ENCODE measurements at places on chromosomes 5 and 9.

GRCh38 chr9:20582150-20582549 lies 40.1 kb downstream of the MLLT3 start:
- DNase-seq, result no peak

- no peak for DNase-seq
These were observed 69.6 kb downstream of the GABBR2 start for GRCh38 chr9:98639133-98639532.

DNA sequence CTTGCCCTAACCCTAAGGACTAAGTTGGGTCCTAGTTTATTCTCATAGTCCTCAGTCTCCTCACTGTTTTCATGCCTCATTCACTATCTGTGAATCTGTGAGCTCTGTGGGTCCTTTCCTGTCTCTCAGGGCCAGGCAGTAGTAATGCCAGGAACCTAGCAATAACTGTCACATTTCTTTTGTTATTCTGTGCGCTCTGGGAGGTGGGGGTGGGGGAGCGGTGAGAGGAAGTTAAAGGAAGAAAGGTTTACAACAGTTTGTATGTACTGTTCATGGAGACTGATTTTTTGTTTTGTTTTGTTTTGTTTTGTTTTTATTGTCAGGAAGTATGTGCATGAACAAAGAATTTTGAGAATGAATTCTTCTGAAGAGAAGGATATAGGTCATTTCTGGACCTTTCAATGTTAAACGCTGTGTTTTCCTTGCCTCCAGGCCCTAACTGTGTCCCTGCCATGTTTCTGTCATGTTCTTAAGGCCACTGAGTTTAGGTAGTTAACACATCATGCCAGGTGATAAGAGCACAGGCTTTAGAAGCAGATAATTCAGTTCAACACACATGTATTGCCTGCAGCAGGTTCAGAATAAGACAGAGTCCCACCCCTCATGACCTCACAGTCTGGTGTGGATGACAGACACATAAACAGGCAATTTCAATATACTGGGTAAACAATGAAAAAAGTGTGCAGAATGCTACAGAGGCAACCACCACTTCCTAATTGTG lies 13.3 kb upstream of the FEM1C start:
- peak; percentile 2 for DNase-seq

DNA sequence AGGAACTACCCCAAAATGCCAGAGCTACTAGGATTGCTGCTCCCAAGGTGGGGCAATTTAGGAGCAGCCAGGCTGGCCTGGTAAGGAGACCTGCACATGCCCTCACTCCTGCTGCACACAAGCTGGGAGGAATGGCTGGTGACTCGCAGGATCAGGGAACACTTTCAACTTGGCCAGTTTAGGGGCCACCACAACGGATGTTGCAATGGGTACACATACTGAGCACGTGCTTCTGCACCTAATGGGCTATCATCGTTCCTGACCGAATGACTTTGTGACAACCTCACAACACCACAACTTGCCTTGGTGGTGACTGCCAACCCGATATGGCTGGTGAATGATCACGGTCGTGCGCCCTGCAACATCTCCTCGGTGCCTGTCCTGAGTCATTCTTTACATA lies 172.0 kb downstream of the ROR2 start:
- no peak for DNase-seq

GRCh38 chr5:133688391-133688790 lies 76.0 kb upstream of the FSTL4 start:
- no peak for DNase-seq

DNA sequence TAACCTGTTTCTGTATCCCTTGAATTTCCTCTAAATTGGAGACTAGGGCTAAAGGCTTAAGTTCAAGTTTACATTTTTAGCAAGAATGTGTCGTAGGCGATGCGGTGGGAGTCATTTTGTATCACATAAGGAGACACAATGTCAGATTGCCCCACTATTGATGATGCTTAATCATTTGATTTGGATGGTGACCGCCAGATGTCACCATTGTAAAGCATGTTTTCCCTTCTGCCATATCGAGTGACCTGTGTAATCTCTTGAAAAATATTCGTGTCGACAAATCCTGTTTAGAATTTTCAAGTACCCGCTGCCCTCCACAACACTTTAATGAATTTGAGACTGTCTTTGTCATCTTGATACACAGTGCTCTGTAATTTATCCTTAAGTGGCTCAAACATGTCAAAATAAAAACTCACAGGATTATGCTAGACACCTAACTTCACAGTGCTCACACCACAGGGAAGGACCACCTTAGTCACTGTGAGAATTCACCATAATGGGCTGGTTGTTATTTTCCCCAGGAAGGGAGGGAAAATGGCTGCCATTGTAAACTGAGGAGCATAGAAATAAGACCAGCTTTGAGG lies 34.5 kb upstream of the SLC46A2 start:
- DNase-seq, result peak; percentile 41

GRCh38 chr5:78803353-78803752 lies 154.8 kb upstream of the LHFPL2 start:
- no peak for DNase-seq

DNA sequence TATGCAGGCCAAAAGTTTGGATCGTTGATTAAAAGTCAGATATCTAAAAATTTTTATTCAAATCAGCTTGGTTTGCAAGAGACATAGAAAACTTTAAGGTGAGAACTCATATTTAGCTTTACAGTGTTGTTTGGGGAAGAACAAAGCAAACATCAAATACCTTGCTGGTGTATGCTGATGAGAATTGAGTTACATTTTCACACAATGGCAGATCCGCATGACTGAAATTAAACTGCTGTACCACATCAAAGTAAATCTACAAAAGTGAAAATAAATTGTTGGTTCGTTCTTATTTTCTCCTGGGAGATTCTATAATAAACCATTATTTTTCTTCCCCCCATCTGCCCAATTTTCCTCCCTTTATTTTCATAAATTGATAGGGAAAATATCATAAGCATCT lies 198.2 kb upstream of the PCSK5 start:
- no peak for DNase-seq

DNA sequence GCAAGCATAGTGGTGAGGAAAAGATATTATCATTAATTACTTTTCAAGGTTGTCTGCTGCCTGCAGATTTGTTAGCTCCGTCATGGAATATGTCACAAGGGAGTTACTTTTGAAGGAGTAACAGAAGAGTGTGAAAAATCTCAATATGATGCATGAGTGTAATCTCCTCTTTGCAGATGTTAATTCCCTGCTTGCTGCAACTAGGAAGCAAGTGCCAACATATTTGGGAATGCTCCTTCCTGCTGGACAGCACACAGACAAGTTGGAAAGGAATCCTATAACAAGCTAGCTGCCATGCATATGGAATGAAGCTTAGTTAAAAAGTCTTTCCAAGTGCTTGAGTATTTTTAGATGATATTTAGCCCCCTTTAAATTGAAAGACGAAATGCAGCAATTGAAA lies 2023.6 kb upstream of the CDH6 start:
- no peak for DNase-seq

GRCh38 chr9:117823576-117823975 lies 119.4 kb downstream of the TLR4 start:
- no peak for DNase-seq

DNA sequence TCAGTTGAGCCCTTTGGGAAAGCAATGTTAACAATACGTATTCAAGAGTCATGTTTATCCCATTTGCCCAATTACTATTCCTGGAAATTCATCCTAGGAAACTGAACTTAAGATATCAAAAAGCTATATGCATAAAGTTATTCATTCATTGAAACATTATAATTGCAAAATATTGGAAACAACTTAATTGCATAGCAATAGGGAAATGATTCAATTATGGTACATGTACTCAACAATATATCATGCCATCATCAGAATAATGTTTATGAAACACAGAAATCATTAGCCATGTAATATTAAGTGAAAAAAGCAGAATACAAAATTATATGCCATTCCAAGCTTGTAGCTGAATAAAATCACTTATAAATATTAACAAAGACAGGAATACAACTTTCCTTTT lies 35.3 kb downstream of the ABCA1 start:
- no peak for DNase-seq

DNA sequence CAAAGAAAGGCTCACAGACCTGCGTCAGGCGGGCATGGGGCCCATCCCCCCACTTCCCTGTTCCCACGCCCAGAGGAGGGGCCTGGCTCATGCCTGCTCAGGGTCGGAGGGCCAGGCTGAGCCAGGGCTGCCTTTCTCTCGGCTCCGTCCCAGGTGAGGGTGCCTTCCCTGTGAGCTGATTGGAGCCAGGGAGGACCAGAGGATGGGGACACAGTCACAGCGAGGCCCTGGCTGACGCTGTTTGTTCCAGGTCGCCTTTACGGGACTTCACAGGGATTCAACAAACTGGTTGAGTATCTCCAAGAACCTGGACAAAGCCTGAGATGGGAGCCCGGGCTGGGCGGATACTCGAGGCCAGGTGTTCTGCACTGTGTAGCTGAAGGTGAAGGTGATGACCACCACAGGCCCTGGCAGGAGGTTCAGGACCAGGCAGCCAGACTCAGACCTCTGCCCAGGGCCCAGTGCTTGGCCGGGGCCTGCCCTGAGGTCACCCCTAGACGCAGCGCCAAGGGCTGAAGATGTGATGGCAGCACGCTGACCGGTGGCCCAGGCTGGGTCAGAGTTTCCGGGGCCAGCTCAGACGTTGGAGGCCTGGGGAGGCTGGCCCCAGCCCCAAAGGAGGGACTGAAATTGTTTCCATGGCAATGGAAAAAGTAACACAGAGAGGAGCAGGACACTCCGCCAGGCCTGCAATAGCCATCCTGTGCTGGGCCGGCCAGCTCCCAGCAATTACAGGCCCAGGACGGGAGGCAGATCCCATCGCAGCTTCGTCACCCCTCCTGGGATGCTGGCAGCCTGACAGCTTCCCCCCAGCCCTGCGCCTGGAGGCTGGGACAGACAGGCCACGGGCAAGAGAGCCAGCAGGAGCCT lies 65.3 kb upstream of the ADAMTS2 start:
- no peak for DNase-seq

- no peak for DNase-seq
These were observed 32.8 kb upstream of the MSANTD3 start for GRCh38 chr9:100394032-100394695.

DNA sequence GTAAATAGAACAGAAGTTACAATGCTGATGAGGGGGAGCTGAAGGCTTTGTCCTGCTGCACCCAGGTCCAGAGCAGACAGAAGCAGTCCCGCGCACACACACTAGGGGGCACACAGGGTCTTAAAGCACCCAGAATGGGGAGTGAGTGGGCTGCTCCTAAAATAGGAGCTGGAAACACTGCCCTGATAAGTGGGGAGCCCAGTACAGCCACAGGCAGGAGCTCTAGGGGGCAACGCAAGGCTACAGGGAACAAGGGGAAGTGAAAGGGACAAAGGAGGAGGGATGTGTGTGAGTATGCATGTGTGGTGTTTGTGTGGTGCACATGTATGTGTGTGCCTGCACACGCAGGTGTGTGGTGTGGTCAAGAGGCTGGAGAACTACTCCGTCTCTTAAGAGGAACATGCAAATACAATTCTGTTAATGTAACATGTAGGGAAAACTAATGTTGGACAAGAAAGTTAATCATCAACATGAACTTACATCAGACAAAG lies 191.5 kb downstream of the ROR2 start:
- DNase-seq, result peak; percentile 51

- DNase-seq, result no peak
These were observed 8.4 kb downstream of the IRX4 start for GRCh38 chr5:1874348-1874747.

DNA sequence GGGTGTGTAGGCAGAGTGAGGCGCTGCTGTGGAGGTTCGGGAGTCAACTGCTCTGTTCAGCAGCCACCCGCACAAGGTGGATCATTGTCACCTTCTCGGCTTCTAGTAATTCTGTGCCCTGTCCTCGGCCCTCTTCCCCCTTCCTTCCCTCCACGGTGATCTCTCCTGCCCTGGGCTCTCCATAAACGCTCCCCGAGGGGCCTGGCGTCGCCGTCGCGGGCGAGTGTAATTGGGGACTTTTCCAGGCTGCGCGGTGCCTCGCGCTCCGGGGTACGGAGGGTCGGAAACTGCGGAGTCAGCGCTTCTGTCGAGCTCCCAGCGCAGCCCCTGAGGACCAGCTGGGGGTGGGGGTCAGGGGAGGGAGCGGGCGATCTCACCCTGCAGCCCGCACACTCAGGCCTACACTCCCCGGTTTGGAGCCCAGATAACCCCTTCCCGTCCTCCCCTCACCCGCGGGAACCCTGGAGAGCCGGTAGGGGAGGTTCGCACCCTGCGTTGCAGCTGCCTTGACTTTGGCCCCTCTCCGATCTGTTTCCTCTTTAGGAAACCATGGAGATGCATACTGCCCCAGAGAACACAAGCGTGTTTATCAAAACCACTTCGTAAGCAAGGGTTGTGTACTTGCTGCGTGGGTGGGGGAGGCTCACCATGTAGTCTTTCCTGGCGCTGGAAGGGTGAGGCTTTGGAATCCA lies 188.3 kb upstream of the ZNF618 start:
- no peak for DNase-seq

- DNase-seq, result no peak
These were observed 64.2 kb downstream of the MAST4 start for GRCh38 chr5:66660396-66660795.

GRCh38 chr5:143733665-143734455 lies 78.1 kb upstream of the HMHB1 start:
- no peak for DNase-seq

GRCh38 chr9:120210274-120210673 lies 369.7 kb downstream of the CDK5RAP2 start:
- DNase-seq, result no peak

DNA sequence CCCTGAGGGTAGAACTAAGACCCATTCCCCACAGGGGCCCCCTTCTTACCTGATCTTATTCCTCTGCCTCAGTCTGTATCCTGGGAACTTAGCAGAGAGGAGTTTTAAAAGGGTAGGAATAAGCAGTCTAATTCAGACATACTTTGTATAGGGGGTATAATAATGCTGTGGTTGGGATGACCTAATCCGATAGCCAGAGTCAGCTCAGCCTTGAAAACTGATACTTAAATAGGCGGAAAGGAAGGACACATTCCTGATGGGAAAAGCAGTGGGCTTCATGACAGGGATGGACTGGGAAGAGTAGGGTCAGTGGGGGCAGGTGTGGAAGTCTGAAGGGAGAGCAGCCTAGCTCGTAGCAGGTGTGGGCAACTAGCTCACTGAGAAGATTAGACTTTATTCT lies 52.2 kb upstream of the TESK1 start:
- no peak for DNase-seq

DNA sequence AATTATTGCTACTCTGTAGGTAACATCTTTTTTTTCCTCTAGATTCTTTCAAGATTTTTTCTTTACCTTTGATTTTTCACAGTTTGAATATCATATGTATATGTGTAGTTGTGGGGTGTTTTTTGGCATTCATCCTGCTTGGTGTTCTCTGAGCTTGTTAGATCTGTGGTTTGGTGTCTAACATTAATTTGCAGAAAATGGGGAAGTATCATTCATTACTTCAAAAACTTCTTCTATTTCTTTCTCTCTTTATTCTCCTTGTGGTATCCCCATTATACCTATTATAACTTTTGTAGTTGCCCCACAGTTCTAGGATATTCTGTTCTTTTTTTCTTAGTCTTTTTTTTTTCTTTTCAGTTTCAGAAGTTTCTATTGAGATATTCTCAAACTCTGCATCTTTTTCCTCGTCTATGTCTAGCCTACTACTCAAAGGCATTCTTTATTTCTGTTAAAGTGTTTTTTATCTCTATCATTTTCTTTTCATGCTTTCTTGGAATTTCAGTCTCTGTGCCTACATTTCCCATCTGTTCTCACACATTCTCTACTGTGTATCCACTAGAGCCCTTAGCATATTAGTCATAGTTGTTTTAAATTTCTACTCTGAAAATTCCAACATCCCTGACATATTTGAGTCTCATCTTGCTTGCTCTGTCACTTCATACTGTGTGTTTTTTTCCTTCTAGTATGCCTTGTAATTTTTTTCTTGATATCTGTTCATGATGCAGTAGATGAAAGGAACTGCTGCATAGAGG lies 60.1 kb upstream of the GNA14 start:
- DNase-seq, result no peak
